T-helper 1 cell (primary cell): ENCODE measurements at places on chromosomes 7 and 10.

DNA sequence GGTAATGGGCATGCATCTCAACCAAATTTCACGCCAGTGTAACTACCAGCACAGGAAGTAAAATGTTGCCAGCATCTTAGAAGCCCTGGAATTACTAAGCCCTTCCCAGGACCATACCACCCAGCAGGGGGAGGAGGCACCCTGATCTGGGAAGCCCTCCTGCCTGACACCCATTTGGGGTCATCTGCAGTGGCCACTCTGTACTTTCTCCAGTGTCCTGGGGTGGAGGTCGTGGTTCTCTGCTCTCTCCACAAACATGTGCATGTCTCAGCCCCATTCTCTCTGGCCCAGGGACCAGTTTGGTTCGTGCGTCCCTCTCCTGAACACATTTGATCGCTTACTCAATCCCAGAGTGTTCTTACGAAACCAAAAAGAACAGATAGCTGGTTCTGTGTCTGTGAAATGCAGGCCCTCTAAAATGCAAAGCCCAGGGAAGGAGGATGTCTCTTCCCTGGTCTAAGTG is 9.4 kb upstream of the LRRC27 start:
- no peak for DNase-seq

- no peak for DNase-seq
Observed at GRCh38 chr10:34815185-34816084, at the start of gene PARD3. PARD3 (minus strand) TSS chr10:34815296; CDS start chr10:34814995, 301 bp downstream.

GRCh38 chr7:111475959-111476358 is 86.3 kb downstream of the IMMP2L start:
- DNase-seq: no peak

- DNase-seq: no peak
Observed at GRCh38 chr7:2253525-2254244, 11.7 kb downstream of the NUDT1 start.

GRCh38 chr10:38072552-38072951 is 21.6 kb upstream of the ZNF37A start:
- DNase-seq: no peak

DNA sequence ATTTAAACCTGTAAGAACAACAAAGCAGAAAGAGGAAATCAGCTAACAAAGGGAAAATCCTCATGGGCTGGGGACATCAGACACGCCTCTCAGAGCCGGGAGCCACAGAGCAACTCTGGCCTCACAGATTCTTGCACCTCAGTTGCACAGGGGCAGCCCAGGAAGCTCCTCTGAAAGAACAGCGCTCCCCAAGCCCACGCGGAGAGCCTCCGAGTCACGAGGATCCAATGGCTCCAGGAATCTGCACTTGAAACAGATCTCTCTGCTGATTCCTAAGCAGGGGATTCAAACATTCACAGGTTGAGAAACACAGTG is 213.2 kb upstream of the MGMT start:
- DNase-seq: no peak

DNA sequence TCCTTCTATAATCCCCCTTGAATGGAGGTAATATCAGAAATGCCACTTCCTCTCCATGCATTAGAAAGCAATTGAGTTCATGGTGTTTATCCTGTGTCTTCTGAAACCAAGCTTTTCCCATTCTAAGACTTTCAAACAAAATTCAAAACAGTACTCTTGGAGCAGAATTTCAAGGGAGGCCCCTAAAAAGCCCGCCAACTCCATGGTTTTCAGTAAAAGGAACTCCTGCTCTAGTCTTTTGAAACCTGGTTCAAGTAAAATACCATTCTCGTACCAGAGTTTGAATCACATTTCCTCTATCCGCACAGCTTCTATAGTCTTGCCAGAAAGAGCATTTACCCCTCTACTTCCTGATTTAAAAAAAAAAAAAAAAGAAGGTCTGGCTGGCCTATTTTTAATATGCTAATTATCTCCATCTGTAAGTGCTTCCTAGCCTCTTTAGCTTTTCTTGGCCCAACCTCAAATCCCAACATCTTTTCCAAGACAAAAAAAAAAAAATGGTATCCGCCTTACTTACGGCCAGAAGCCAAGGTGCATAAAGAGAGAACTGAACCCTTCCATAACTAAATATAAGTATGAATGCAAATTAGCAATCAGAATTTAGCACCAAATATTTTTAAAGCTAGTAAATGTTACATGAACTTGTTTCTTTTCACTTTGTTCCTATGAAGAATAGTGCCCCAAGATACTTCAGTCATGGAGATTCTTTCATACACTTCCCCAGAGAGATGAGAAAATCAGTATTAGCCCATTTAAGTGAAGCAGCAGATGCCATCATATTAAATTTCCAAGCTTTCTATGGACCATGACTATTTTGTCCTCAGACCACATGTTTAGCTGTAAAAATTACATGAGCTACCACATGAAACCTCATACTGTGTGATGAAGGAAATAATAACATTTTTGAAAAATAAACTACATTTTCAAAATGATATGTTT is 199.9 kb upstream of the FAM3C start:
- DNase-seq: no peak

DNA sequence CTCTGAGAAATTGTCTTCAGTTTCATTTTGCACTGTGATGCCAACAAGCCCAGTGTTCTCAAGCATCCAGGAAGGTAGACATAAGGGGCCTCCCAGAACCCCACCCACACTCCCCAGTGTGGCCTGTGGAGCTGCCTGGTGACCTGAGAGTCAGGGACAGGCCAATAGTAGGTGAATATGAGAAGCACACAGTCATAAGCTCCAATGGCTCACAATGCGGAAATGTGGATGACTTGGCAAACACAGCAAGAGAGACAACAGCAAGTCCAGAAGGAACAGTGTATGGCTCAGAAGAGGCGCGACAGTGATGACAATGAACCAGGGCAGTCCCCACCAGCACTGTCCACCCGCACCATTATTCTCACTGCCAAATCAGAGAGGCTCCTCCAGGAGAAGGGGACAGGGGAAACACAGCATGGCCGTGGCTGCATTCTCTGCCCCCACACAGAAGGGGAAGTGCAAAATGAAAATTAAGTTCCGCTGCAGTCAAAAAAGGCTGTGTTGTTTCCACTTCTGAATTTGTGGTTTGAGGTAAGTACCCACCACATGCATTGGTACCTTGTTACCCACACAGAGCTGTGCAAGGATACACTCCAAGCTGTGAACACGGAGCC is 419.8 kb downstream of the GRID1 start:
- DNase-seq: no peak

DNA sequence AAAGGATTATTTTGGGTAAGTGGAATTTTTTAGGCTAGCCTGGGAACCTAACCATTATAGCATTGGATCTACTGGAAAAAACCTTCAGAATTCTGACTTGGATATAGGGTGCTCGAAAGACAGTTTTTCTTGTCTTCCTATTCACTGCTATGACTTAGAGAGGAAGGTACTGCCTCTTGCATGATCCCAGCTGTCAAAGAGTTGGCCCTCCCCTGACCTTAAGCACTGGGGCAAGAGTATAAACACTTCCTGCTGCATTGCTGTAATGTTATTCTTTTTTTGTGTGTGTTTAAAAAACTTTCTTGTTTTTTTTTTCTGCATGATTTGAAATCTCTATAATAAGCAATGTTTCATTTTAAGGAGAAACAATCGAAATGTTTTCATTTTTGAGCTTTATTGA is 113.0 kb downstream of the LRMDA start:
- DNase-seq: no peak
